ENCODE measurements at places on chromosomes 1 and 21.

GRCh38 chr1:159829273-159829634, 2.6 kb downstream of the SLAMF8 start:
- peak; percentile 59 for DNase-seq

DNA sequence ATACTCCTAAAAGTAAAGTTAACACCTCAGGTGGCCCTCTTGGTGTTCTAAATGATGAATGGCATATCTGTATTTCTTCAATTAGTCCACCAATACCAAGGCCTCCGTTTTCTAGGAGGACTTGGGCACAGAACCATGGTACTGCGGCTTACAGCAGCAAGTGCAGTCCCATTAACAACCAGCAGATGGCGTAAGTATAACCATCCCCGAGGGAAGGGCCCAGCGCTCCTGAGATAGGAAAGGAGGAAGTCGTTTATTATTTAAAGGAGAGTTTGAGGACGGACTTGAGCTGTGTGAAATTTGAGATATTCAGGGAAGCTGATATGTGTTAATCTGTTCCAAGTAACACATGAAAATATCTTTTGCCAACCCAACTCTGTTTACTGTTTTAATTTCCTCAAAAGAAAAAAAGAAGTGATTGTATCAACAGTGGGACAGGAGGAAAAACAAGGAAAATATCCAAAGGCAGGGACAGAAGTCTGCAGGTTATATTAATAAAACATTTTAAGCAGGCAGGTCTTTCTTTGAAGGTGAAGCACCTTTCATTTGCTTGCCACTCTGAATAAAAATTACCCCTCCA, 37.7 kb upstream of the KCNJ15 start:
- peak; percentile 79 for DNase-seq

GRCh38 chr1:32864375-32865019, 6.2 kb downstream of the FNDC5 start:
- DNase-seq = no peak

DNA sequence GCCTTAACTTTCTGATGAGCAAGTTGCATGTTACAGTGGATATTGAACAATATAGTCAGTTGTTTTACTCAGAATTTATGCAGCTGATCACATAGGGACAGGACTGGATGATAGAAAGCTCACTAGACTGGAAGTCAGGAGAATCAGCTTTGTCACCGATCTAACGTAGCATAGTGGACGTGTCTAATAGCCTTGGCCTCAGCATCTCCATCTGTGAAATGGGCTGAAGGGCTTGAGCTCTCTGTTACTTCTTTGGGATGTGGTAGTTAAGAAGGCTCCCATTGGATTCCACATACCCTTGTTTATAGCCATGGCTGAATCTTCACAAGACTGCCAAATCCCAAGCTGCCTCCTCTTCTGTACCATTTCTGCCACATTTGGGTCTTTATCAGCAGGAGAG, 190.6 kb downstream of the GRIK1 start:
- DNase-seq = no peak

DNA sequence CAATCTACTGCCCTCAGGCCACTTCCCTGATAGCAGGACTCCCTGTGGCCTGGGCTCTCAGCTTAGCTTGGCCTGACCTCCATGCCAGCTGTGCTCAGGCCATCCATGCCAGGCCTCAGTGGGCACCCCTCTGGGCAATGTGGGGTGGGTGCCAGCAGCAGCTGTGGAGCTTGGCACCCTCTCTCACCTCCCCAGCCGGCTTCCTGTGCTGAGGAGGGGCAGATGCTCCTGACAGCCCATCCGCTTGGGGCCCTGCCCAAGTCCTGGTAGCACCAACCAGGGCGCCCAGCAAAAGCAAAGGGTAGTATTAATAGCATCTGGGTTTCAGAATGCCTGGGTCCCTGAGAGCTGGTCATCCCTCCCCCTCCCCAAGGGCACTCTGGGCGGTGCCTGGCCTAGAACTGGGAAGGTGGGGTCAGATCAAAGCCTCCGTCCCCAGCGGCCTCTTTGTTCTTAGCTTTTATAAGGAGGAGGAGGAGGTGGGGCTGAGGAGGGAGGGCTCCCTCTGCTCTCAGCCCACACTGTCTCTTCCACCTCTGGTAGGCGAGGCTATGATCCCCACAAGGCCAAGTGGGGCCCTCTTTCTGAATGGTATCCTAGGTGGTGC, 6.1 kb downstream of the EFNA4 start:
- no peak for DNase-seq

GRCh38 chr1:209768354-209768774, 12.5 kb downstream of the TRAF3IP3 start:
- peak; percentile 69 for DNase-seq

DNA sequence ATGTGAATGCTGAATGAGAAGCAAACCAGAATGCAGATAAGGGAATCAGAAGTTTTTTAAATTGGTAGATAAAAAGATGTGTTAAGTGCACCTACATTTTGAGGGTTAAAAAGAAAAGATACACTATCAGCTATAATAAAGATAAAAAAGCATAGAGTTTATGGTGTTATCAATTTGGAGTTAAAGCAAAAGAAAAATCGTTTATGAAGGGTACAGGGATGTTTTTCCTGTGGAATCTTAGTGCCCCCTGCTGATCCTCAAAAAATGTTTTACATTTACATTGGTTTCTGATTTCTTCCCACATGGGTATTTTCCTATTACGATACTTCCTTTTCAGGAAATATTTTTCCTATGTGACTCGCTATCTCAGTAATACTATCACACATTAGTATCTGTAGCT, 293.5 kb downstream of the MRPL39 start:
- peak; percentile 30 for DNase-seq

DNA sequence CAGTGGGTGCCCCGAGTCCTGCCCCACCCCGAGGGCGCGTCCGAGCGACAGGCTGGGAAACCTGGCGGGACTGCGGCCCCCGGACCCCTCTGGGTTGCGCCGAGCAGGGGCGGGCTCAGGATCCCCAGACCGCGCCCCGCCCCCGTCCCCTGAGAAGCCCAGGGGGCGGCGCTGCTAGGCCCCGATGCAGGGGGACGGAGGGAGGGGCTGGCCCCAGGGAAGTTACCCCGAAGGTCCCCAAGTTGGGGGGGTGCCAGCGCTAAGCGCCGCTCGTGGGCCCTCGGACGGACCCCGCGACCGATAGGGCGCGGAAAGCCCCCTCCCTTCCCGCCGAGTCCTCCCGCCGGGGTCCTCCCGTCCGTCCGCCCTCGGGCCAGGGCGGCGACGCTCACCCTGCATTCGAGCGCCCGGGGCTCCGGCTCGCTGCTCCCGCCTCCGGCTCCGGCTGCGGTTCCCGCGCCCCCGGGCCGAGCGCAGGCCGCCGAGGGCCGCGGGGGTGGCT, 414 bp downstream of the GPR153 start:
- DNase-seq = no peak
